Stimulated activated CD8-positive, alpha-beta memory T cell treated with anti-CD3 and anti-CD28 coated beads, Interleukin-2, amount 100 ng/mL, for 1 hour (primary cell): ENCODE measurements at places on chromosomes 3 and 15.

GRCh38 chr15:24955531-24955921, 739 bp downstream of the SNRPN start:
- DNase-seq = no peak

- DNase-seq = no peak
Measured at GRCh38 chr3:137772214-137772955, 8.3 kb downstream of the SOX14 start.

DNA sequence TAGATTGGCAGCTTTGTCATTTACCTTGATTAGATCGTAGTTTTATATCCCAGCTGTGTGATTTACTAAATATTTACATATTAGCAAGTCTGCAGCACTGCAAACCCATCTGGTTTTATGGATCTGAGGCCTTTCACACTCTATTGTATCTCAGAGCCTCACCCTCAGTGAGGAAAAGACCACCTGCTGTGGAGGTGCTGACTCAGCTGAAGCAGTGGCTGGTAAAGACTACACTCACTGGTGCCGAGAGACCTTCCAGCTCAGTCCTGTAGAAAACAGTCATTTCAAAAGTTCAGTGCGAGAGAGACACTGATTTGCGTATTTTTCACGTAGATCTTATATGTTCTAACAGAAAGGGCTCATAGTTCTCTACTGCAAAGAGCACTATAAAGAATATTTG, 307.8 kb upstream of the TPM1 start:
- DNase-seq = no peak

- no peak for DNase-seq
Measured at GRCh38 chr15:41870689-41871081, 23.2 kb downstream of the SPTBN5 start.

GRCh38 chr3:161649900-161650484, 153.4 kb downstream of the OTOL1 start:
- DNase-seq = no peak

DNA sequence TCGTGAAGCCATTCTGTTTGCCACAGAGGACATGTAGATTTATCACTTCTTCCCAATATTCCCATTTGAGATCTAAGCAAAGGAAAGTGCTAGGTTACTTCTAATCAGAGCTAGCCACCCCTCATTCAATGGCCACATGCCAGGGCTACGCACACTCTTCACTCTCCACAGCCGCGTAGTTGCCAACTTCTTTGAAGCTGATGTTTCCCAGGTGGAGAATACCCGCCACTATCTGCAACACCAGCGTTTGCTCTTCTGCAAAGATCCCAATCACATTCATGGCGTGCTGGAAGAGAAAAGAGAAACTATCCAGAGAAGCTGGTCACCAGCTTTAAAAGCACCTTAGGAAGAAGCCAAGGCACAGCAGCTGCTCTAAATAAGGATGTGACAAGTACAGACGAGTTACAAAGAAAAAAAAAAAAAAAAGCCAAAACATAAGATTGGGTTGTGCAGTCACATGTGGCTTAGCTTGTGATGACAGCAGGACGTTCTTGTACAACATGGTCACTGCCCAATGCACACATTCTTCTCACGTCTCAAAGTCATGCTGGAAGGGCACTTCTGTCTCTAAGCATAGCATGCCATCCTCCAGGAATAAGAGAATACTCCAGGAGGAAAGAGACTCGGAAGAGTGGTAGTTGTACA, 16.4 kb downstream of the LDHAL6B start:
- no peak for DNase-seq

DNA sequence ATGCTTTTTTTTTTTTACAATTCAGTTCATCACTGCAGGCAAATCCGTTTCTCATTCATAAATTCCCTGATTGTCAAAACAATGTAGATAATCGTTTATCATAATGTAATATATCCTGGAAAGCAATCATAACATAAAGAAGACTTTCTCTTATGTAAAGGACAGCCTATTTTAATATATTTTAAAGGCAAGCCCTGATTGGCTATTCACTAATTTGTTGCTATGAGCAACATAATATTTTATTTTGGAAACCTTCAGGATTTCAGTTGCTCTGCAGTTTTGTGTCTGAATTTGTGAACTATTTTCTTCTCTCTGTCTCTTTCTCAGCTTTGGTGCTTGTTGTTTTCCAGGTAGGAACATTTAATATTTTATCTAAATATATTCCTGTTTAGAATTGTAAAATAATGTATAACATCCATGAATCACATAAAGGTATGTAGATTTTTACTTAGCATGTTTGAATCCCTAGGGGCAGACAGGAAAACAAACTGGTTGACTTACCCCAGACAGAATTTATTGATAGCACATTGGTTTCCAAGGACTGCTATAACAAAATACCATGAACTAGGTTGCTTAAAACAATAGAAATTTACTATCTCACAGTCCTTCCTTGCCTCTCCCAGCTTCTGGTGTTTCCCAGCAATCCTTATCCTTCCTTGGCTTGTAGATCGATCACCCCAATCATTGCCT, 253.5 kb downstream of the CDIN1 start:
- DNase-seq = no peak

DNA sequence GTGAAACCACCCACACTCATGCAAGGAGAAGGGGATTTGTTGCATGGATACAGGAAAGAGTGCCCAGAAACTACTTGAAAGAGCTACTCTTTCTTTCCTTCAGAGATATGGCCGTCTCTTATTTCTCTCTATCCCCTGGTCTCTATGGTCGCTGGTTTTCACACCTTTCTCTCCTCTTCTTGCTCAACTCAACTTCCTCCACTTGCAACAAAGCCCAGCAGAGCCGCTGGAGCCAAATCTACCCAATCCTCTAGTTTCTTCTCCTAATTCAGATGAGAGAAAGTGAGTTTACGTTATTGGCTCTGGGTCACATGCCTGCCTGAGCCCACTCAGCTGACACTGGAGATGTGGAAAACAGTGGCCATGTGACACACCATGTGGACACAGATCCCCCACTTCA, 215.2 kb downstream of the OSBPL10 start:
- DNase-seq = no peak

GRCh38 chr3:40524222-40524567, 565 bp upstream of the ZNF621 start:
- no peak for DNase-seq

DNA sequence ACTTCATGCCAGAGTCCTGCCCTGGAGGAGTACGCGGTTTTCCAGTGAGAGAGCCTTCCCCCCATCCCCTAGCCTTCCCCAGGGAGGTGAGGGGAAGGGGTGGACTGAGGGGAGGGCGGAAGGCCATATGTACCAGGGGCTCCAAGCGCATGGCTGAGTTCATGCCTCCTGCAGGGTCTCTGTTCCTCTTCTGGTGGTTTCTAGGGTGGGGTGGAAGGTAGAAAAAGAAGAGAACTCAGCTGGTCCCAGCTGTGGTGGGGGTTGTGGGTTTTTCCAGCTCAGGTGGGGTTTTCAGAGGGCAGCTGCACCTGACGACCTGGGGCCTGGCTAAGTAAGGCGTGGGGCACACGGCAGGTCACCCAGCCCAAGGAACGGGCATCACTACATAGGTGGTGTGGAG, 10.7 kb upstream of the IQSEC1 start:
- DNase-seq = no peak

- no peak for DNase-seq
Measured at GRCh38 chr3:105781871-105782270, 86.9 kb downstream of the CBLB start.

GRCh38 chr15:62758126-62758951, 284.2 kb upstream of the TPM1 start:
- no peak for DNase-seq

DNA sequence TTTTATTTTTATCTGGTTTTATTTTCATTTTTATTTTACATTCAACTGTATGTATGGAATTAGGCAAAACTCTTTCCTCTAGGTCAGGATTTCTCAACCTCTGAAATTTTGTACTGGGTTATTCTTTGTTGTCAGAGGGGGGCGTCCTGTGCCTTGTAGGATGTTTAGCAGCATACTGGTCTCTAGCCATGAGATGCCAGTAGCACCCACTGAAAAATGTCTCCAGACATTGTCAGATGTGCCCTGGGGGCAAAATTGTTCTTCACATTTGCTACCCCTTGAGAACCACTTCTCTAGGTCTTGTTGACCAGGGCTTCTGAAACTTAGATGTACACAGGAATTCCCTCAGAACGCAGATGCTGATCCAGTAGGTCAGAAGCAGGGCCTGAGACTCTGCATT, 5.4 kb downstream of the CHRNA5 start:
- no peak for DNase-seq

- no peak for DNase-seq
Measured at GRCh38 chr15:67840749-67841512, 1.1 kb upstream of the RNU6-1 start.

- DNase-seq = no peak
Measured at GRCh38 chr15:61115241-61115640, 113.9 kb downstream of the RORA start.

- no peak for DNase-seq
Measured at GRCh38 chr15:31150732-31151231, 49.3 kb upstream of the TRPM1 start.

DNA sequence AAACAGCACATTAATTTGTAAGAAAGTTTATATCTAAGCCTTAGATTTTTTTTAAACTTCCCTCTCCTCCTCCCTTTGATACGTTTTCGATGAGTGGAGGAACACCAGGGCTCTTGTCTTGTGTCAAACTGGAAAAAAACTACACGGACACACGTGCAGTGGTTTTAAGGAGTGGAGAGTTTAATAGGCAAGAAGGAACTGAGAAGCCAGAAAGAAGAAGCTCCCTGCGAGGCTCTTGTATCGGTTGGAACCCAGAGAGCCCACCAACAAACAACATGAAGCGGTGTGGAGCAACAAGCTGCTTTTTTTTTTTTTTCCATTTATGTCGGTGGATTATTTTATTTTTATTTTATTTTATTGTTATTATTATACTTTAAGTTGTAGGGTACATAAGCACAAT, 18.6 kb downstream of the NDUFB4 start:
- DNase-seq = no peak

DNA sequence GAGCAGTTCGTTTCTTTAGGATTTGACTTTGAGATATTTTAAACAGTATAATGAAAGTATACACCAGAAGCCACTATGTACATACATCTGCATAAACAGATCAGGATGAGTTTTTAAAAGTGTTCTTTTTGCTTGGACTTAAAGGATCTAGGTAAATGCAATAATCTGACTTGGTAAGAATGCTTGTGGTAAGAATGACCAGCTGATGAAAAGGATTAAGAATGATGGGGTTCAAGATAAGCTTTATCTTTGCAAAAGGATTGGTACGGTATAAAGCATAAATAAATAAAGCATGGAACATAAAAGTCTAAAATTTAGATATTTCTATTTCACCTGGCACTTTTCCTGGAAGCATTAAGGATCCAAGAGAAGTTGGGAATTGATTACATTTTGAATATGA, 9.8 kb upstream of the MME start:
- no peak for DNase-seq

- DNase-seq = no peak
Measured at GRCh38 chr3:135175728-135176277, 380.7 kb downstream of the EPHB1 start.

- DNase-seq = no peak
Measured at GRCh38 chr3:25027650-25028049, 400.4 kb upstream of the RARB start.

DNA sequence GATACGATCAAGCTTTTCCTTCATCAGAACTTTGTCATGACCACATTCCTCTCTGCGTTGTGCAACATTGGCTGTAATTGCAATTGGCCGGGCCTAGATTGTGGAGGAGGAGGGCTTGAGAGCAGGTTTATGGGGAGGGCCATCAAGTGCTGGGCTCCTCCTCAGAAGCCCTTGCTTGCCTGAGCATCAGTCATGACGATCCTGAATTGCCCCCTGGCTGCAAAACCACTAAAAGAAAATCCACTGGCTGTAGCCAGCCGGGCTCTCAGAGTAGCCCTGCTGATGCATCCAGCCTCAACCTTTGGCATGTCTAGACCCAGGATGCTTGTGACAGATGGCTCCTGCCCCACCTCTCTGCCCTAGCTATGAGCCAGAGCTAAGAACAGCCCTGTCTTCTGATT, 13.4 kb upstream of the TRH start:
- no peak for DNase-seq

DNA sequence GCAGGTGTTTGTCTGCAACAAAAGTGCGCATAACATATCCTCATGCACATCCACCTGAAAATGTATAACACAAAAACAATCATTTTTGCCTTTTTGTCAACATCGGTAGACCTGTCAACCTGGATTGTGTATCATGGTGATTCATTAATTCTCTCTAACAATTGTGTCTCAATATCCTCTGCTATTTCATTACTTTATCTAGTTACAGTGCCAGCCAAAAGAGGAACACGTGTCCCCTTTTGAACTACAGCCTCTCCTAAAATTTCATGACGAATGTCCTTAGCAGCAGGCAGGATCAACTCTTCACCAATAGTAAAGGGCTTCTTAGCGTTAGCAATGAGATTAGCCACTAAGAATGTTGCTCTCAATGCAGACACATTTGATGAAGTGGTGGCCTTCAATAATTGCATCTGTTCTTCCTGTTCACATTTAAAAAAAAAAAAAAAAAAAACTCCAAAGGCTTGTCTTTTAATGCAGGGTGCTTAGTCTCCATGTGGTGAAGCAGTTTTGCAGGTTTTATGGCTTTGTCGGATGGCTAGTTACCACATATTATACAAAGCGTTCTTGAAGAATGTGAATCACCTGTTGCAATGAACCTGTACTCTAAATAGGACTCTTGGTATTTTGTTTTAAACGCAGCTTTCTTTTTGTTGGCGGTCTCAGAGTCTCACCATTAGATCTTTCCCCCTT, 45.7 kb upstream of the MCTP2 start:
- no peak for DNase-seq

DNA sequence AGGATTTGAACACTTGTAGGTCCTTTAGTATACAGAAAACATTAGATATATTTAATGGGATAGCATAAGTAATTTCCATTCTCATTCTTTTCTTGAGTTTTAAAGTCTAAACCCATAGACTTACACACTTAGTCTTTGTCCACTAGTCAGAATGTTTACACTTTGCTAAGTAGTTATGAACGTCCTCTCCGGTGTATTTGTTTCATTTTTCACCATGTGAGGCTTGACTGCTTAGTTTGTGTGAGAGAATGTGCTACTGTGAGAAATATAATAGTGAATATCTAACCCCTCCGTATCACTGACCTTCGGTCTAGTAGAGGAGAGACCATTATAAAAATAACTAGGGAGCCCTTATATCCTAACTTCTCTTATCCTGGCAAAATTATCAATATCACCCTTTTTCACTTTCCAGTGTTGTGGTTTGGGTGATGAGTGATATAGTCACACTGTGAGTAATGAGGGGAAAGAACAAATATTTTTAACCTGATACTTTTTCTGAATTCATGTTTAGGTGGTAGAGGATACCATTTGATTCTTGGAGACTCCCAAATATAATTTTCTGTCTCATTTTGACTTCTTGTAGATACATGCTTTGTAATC, 122.4 kb downstream of the UBE2E2 start:
- DNase-seq = no peak

DNA sequence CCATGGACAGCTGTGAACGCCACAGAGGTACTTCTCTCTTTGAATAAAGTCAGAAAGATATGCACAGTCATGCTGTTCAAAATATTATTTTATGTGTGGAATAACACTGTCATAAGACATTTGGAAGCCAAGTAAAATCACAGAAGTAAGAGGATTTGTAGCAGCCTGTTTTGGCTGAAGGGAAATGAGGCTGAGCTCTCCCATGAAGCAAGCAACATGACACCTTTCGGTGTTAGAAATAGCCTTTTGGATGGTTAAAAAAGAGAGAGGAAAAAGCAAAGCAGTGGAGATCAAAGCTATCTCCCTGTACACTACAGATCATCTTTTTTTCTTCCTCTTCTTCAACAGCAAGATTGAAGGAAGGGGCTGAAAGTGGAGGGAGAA, 755.3 kb downstream of the ROBO1 start:
- DNase-seq = no peak
